ENCODE measurements at places on chromosomes 5 and 9.

GRCh38 chr9:87844506-87844905 is 38.2 kb upstream of the SPATA31E1 start:
- DNase-seq, result no peak

DNA sequence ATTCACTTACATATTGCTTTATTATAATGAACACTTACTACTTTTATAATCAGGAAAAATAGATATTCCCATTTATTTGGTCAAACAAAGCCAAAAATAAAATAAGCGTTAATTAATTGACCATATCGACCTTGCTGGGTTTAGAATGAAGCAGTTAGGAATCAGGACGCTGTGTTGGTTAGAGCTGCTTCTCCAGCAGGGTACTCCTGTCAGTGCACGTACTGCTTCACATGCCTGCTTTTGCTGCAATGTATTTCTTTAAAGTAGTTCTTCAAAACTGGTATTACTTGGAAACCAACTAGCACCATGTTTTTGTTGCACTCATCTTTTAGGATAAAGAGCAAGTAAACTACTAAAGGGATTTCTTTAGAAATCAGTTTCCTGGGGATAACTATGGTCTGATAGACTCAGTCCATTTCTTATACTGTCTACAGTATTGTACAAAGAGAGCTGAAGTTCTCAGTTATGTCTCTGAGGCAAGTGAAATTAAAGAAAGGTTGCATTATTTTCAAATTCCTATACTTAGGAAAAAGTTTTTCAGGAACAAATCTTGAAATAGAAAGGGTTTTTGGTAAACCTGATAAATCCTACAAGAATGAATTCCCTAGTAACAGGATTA is 6.8 kb upstream of the TRMO start:
- DNase-seq, result no peak

DNA sequence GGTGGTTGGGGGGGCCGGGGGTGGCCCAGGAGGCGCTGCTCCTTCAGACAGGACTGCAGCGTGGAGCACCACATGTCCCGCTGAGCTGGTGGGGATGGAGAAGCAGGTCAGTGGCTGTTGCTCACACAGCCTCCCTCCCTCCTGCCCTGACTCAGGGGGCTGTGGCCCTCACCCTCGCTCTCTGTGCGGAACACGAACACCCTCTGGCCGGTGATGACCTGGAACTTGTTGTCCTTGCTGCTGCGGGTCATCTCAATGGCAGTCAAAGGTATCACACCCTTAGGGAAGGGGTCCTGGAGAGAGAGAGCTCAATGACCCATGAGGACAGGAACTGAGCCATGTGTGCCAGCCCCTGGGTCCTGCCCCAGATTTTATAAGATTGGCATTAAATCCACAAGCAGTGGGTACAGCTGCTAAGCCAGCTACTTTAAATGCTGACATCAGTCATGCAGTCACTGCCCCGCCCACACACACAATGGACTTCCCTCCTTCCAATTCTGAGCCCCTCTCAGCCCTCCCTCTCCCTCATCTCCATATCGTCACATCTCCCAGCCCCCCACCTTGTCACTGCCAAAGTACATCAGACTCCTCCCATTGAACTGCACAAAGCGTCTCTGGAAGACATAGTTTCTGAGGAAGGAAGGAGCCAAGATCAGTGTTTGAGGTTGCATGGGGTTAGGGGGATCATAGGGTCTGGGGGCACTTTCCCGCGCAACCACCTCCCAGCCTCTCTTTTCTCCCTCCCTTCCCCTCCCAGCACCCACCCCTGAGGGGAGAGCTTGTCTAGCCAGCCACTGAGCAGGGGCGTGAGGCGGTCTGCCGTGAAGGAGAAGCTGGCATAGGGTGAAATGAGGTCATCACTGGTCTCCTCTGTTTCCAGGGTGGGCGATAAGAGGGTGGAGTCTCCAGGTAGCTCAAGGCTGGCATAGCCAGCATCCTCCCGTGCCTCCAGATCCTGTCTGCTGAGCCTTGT is 8.9 kb downstream of the ARAP3 start:
- no peak for DNase-seq

- no peak for DNase-seq
Observed at GRCh38 chr9:88652876-88653275, 117.9 kb downstream of the NXNL2 start.

DNA sequence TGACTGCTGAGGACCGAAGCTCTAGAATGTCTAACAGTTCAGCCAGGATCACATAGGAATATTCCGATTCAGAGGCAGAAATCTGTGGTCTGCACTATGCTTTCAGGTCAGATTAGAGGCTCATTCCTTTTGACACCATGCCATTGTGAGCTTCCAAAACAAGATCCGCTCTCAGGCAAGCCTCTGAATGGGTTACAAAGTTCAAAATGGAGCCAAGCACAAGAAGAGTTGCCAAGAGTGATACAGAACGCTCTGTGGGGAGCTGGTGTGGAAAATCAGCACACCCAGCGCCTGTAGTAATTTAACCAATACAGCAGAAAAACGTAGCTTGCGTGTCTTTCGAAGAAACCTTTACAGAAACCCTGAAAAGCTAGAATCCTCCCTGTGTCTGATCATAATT is 33.3 kb upstream of the FAT2 start:
- no peak for DNase-seq

- peak; percentile 73 for DNase-seq
Observed at GRCh38 chr5:173764332-173765028, 123.7 kb upstream of the CPEB4 start.

GRCh38 chr5:124692324-124692723 is 54.1 kb downstream of the ZNF608 start:
- no peak for DNase-seq

DNA sequence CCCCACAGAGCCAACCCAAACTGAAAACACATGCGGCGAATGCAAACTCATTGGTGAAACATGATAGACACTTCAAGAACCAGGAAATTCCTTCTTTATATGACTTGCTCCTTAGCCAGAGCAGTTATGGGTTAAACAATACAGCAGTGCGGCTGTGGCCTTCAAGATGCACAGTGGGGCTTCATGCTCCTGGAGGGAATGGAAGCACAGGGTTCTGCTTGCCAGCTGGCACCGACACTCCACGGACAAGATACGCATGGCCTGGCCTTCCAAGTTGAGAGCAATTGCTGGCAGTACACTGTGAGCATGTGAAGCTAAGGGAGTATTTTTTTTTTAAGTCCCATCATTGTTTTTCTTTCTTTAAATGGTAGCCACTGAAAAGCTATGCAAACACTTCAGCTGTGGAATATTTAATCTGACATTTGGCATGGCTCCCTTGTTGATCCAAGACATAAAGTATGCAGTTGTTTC is 451.6 kb upstream of the CD180 start:
- no peak for DNase-seq

DNA sequence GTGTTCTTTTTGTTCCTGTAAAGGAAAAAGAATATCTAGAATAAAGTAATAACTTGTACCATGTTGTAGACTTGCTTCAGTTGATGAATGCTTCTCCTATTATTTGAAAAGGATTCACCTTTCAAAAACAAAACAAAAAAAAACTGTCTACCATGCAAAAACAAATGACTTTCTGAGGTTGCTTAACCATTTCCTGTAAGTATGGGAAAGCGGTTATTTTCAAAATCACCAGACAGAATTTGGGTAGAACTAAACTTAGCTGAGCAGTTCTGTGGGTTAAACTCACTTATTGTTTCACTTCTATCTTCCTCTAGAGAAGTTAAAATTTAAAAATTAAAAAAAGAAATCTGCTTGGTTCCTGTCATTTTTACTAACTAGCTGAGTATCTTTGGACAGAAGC is 25.2 kb downstream of the LNPEP start:
- DNase-seq, result no peak

DNA sequence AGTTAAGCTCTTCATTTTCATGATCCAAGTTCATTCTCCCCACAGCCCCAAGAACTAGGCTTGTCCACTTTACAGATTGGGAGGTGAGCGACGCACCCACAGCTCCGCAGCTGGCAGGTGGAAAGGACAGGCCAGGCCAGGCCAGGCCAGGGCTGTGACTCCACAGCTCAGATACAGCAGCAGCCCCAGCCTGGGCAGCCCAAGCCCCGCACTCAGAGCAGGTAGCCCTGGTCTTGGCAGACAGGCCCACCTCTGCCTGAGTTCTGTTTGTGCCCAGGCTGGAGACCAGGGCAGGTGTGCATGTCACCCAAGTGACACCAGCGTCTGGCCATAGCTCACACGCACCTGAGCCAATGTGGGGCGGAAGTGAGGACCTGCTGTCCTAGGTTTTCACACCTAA is 124.7 kb downstream of the WNK2 start:
- DNase-seq, result no peak

GRCh38 chr5:157241483-157241882 is 24.4 kb upstream of the CYFIP2 start:
- DNase-seq, result no peak

- DNase-seq, result no peak
Observed at GRCh38 chr9:132586830-132587591, 4.6 kb downstream of the BARHL1 start.

GRCh38 chr5:58274191-58274590 is 185.7 kb downstream of the PLK2 start:
- DNase-seq, result no peak

DNA sequence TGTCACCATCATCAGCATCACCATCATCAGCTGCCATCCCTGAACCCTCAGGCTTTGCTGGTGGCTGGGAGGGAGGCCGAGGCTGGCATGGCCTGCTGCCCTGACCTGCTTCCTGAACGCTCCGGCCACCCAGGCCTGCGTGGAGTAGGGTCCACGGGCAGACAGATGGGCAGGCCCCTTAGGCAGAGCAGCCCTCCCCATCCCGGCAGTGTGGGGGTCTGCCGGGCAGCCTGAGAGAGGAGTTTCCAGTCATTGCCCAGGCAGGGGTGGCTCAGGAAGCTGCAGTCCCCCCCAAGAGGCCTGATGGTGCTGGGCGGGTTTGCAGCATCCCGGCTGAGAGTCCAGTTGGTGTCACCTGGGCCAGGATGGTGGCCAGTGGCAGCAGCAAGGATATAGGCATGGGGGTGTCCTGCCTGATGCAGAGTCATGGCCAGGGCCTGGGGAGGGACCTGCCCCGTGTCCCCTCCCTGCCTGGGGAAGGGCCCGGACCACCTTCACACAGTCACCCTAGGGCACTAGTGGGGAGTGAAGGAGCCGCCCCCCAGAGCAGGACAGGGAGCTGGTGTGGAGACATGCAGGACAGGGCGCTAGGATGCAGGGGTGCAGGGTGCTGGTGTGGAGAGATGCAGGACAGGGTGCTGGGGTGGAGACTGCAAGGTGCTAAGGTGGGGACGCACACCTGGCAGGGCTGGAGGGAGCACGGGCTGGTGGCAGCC is 7.7 kb upstream of the EGFL7 start:
- no peak for DNase-seq

GRCh38 chr5:94544031-94544650 is 74.3 kb downstream of the KIAA0825 start:
- DNase-seq, result no peak

DNA sequence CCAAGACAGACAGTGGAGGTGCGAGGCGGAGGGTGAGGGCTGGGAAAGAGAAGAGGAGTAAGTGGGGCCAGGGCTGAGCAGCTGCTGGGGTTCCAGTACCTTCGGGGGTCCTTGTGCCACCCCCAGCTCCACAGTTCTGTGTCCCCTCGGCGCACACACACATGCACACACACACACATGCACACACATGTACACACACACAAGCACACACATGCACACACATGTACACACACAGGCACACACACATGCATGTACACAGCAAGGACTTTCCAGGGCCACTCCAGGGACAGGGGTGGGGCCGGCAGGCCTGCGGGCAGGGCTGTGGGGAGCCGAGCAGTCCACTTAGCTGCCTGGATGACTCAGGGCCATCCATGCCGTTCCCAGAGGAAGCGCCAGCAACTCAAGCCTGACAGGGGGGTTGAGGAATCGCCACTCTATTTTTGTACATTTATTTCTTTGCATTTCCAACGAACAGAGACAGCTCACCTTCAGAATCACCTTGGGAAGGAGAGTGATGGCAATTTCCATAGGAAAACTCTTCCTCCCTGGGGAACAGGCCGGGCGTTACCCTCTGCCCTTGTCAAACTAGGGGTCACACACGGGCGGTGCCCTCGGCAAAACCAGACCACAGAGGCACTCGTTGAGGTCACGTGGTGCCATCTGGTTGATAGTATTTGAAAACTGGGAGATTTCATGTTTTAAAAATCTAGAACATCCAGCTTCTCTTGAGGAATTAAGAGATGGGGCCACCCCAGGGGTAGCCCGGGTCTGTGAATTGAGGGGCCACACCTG is 135.7 kb downstream of the ADAMTS2 start:
- DNase-seq, result no peak

- DNase-seq, result no peak
Observed at GRCh38 chr5:81787474-81788242, 36.8 kb upstream of the SSBP2 start.

DNA sequence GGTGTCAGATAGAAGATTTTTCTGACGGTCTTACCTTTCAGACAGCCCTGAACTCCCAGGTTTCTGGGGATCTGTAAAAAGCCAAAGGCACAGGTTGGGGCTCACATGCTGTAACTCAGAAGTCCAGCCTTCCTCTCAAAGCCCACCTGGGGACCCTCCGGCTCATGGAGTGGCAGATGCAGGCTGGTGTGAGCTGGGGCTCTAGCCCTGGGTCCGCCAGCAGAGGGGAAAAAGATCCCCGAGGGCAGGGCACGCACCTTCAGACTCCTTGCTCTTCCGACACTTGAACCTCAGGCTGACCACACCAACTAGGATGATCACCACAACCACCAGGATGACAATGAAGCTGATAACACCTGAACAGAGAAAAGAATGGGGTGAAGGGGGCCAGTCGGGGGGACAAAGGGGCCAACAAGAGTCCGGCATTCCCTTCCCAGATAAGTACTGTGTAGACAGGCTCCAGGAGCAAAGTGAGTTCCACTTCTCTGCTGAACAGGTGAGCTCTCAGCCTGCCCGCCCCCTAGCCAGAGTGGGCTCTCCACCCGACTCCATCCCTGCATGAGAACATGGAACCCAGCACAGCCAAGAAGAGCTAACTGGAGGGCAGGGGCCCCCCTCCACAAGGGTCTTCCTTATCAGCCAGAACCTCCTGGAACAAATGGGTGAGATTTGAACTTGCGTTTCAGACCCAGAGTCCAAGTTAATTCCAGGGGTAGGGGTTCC is 7.8 kb downstream of the ECSCR start:
- DNase-seq, result no peak

- DNase-seq, result no peak
Observed at GRCh38 chr5:66969963-66970362, 226.6 kb downstream of the CD180 start.

DNA sequence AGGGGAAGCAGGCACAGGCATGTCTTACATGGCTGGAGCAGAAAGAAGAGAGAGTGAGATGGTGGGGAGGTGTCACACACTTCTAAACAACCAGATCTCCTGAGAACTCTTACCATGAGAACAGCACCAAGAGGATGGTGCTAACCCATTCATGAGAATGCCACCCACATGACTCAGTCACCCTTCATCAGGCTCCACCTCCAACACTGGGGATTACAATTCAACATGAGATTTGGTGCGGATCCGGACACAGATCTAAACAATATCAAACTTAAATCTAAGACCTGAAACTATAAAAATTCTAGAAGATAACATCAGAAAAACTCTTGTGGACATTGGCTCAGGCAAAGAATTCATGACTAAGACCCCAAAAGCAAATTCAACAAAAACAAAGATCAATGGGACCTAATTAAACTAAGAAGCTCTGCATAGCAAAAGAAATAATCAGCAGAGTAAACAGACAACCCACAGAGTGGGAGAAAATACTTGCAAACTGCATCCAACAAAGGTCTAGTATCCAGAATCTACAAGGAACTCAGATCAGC is 65.4 kb downstream of the SPATA31C2 start:
- no peak for DNase-seq

Data from BE2C (cell line).